Pancreas (tissue), 10 donors: ENCODE measurements at places on chromosomes 11 and 22.

DNA sequence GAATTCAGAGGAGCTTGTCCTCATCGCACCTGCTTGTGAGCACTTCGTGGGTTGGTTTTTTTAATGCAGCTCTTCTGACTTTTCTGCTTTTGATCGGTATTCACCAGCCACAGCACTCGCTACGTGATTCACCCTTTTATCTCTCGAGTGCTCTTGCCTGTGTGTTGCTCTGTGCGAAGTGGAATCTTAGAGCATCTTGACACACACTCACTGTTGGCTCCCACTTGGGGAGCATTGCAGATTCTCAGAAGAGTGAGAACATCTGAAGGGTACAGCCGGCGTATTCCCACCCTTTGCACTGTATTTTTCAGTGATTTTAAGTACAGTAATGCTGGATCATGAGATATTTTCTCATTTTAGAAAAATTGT, 10.9 kb downstream of the TNNT3 start:
- no peak for DNase-seq

GRCh38 chr11:116986521-116987105, 111.6 kb downstream of the SIK3 start:
- no peak for DNase-seq

DNA sequence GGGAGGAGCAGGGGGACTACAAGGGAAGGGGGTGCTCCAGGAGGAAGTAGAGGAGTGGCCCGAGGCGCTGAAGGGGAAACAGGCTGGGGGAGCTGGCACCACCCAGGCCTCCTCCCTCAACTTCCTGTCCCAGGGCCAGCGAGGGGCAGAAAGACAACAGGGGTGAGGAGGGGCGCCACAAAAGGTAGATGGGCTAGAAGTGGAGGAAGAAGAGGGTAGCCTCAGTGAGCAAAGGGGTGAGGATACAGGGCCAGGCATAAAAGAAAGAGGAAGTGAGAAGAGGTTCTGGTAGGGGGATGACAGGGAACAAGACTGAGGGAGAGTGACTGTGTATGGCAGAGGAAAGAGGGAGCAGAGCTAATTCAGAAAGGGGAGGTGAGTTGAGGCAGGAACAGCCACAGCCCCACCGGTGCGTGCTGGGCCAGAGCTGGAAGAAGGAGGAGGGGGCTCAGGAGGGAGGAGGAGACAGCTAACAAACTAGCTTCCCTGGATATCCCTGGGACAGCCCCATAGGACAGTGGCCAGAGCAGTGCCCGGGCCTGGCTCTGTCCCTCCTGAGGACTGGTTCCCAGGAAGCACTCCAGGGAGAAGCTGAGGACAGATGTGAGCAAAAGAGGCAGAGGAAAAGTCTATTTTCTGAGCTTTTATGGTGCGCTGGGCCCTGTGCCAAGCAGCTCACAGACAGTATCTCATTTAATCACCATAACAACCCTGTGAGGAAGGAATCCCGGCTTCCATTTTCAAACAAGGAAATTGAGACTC, 8.5 kb downstream of the DCHS1 start:
- peak; percentile 11 for DNase-seq

DNA sequence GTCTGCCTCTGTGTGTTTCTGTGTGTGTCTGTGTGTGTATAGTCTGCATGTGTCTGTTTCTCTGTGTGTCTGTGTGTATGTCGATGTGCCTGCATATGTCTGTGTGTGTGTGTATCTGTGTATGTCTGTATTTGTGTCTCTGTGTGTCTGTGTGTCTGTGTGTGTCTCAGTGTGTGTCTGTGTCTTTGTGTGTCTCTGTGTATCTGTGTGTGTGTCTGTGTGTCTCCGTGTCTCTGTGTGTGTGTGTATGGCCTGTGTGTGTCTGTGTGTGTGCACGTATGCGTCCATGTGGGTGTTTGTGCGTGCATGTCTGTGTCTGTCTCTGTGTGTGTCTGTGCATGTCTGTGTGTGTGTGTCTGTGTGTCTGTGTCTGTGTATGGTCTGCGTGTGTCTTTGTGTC, 439 bp downstream of the SNX32 start:
- no peak for DNase-seq

DNA sequence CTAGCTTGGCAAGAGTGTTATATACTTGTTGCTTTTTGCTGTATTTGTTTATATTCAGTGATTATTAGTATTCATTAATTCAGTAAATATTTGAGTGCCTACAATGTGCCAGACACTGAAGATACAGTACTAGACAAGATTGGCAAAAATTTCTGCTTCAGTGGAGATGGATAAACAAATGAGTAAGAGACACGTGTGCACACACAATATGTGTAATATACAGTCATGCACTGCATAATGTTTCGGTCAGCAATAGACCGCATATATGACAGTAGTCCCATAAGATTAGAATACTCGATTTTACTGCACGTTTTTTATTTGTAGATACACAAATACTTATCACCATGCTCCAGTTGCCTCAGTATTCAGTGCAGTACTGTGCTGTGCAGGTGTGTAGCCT, 104.9 kb upstream of the GAL start:
- DNase-seq = no peak

DNA sequence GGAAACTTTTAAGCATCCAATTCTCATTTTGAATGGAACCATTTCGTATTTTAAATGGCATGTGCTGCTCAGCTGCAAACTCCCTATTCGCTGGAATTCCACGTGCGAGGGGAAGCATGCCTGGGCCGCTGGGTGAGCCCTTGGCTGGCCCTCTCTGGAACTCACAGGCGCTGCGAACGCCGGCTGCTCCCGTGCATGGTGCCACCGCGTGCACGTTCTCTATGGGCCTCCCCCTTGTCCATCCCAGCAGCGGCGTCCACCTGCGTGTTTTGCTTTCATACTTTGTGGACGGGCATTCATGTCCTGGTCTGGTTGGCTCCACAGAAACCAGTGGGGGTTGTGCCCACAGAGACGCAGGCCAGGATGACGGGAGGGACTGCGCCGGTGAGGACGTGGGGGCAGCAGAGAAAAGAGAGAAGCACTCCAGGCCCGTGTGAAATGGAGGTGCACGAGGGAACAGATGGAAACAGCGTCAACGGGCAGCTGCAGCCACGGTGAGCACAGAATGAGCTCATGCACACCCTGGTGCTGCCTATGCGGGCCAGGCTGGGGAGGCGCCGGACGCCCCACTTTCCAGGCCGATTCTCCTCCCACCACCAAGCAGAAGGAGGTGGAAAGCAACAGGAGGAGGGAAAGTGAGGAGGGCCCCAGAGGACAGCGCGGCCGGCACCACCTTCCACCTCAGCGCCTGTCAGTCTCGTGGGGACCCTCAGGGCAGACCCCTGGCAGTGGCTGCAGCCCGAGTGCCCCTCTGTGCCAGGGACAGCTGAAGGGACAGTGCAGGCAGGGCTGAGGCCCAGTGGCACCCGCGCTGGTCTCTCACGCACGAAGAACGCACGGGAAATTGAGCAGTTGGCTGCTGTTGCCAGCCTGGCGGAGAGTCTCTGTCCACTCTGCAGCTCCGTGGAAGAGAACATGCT, 29.1 kb downstream of the TOLLIP start:
- no peak for DNase-seq

DNA sequence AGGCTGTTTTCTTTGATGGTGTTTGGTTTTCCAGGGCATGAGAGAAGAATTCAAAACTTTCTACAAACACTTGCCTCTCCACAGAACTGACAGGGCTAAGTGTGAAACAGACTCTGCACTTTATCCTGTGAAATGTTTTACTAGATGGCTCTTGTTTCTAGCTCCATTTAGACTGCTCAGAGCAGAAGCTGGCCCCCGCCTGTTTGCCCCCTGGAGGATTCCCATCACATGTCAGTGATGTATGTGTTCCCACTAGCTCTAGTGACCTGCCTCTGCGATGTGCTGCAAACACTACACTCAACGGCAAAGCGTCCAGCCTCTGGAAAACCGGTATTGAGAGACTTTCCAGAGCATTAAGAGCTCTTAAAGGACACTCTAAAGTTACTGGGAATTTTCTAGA, 41.4 kb upstream of the PCF11 start:
- no peak for DNase-seq

DNA sequence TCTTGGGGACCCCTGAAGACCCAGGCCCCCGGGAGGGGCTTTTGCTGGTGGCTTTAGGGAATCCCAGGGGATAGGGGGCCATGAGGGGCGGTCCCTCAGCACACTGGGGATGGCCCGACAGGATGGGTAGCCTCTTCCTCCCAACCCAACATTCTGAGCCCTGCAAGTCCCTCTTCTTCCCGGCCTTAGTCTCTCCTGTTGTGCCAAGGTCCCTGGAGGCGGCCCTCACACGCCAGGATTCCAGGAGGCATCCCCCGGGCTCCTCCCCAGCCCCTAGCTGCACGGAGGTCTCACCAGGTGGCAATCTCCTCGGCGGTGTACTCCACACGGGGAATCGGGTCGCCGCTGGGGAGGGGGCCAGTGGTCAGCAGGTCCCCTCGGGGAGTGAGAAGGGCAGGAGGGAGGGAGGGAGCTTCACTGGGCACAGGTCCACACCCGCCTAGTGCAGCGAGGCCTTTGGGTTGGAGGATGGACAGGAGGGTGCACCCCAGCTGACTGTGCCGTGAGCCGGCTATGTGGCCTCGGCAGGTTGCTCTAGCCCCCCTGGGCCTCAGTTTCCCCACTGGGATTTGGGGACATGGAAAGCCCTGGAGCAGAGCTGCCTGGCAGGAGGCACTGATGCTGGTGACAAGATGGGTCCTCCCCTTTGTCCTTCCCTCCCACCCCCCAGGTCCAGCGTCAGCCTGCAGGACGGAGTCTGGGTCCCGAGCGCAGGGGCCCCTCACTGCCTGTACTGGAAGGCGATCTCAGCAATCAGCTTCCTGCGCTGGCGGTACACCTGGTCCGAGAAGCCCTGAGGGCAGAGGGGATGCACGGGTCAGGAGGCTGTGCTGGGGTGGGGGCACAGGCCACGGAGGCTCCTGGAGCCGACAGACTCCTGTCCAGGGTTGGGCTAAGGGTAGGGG, 4.2 kb downstream of the TH start:
- DNase-seq = no peak

GRCh38 chr11:97856666-97857065, 1164.1 kb upstream of the CNTN5 start:
- DNase-seq = no peak

DNA sequence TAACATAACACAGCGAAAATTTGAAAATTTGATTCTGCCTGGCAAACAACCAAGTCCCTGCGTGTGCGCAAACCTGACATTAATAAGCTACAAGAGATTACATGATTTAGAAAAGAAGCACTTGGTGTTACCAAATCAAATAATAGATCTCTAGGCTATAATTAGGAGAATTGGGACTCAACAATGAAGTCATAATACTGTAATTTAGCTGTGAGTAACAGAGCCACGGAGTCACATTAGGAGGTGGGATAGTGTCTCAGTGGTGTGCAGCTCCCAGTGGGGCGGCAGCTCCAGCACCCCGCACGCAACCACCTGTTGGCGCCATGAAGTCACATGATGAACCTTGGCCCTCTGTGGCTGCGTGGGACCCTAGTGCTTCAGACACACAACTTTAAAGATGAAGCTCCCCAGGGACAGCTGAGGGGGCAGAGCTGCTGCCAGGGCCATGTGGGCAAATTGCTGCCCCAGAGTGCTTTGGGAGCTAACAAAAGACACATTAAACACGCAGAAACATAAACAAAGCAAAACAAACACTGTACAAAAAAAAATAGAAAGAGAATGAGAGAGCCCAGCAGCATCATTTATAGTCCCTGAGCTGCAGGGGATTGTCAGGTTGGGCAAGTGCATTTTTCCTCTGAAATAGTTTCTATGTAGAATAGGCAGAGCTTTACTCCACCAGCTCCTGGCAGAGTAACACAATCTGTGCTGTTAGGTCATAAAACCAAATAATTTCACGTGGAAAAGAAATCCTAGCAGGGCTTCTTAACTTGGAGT, 605.6 kb downstream of the SOX6 start:
- DNase-seq = no peak

GRCh38 chr22:38111925-38112355, 1.5 kb upstream of the BAIAP2L2 start:
- no peak for DNase-seq

- no peak for DNase-seq
These were observed 1.6 kb downstream of the IPO7 start for GRCh38 chr11:9386086-9386485.

- no peak for DNase-seq
These were observed 5.5 kb upstream of the MPPED1 start for GRCh38 chr22:43406186-43406790.

- DNase-seq = no peak
These were observed 3.4 kb downstream of the DGCR6 start for GRCh38 chr22:18909556-18909955.

DNA sequence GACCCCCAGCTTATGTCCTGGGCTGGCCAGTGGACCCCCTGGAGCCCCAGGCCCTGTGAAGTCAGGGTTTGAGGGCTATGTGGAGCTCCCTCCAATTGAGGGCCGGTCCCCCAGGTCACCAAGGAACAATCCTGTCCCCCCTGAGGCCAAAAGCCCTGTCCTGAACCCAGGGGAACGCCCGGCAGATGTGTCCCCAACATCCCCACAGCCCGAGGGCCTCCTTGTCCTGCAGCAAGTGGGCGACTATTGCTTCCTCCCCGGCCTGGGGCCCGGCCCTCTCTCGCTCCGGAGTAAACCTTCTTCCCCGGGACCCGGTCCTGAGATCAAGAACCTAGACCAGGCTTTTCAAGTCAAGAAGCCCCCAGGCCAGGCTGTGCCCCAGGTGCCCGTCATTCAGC, 24.6 kb downstream of the CSF2RB start:
- no peak for DNase-seq

DNA sequence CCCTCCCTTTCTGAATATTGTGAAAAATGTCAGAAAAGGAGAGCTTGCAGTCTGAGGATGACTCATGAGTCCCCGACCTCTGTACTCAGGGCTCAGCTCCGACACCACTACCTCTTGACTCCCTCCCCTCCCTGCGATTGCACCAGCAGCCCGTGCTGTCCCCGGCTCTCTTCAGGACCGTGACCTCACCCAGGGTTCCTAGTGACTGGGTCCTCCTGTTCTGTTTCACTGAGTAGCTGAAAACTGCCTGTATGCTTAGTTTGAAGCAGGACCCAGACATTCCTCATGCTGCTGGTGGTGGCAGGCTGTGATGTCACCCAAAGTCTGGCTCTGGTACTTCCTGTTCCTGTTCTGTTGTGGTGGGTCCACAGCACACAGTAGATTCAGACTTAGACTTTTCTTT, 11.7 kb downstream of the PHRF1 start:
- DNase-seq = no peak

- no peak for DNase-seq
These were observed 106.9 kb downstream of the TBC1D22A start for GRCh38 chr22:46869329-46869728.

- no peak for DNase-seq
These were observed 7.5 kb upstream of the B3GNT6 start for GRCh38 chr11:77026743-77027142.

- no peak for DNase-seq
These were observed 50.5 kb downstream of the PARVG start for GRCh38 chr22:44231233-44231632.

DNA sequence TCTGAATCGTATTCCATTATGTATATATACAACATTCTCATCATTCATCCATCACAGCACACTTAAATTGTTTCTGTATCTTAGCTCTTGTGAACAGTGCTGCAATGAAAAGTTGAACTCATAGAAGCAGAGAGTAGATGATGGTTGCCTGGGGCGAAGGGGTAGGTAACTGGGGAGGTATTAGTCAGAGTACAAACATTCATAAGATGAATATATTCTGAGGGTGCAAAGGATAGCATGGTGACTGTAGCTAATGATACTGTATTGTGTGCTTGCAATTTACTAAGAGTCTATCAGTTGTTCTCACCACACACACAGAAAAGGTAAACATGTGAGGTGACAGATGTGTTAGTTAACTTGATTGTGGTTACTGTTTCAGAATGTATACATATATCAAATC, 12.6 kb upstream of the RFPL2 start:
- no peak for DNase-seq
